ENCODE measurements at places on chromosomes 2 and 18. TPM values are rescaled to one million over a fixed set of nuclear protein-coding genes. Genes with fewer than 3 reads are reported as not detected.

- no peaks in the 10 kb centered on the region for H3K36me3 ChIP-seq
- H3K27ac ChIP-seq, result no peak overlapping the region
- no peaks in the 10 kb centered on the region for H3K27me3 ChIP-seq
- no peak overlapping the region for H3K4me3 ChIP-seq
- H3K4me1 ChIP-seq, result no peaks in the 10 kb centered on the region
These were observed 2016.1 kb upstream of the PIK3C3 start for GRCh38 chr18:39938676-39939608.

DNA sequence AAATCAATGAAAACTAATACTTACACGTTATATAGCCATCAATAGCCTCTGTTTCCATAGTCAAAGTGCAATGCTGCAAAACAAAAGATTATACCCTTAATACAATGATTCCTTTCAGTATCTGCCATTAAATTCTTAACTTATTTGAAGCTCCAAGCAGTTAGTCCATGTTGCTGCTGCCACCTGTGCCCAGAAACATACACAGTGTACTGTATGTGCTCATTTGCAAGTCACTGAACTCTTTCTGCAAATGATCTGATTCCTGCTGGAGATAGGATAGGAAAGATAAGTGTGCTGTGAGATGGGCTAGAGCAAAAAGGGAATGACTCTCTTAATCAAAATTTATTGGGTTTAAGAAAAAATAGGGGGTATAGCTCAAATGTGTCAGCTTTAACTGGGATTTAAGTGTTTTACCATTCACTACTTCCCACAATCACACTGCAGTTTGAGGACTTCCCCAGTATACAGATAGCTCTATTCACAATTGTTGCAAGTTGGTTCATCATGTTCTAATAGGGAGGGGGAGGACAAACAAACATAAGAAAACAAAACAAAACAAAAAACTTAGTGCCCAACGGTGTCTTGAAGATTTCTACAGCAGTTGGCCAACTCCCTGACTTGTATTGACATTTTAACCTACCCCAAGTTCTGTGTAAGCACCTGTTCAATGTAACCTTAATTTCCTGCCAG is 2.7 kb downstream of the IKZF2 start:
- peaks cover 32% of the 10 kb centered on the region for H3K4me1 ChIP-seq
- peak overlapping the region; percentile 47 for H3K4me3 ChIP-seq
- no peak for DNase-seq
- H3K27me3 ChIP-seq, result no peaks in the 10 kb centered on the region
- H3K27ac ChIP-seq, result peak overlapping the region; percentile 41

Gene SERPINB10
- total RNA-seq, result not detected

Gene DSC3
- 5.1 TPM for total RNA-seq

- no peak overlapping the region for H3K27ac ChIP-seq
- H3K27me3 ChIP-seq, result no peaks in the 10 kb centered on the region
- DNase-seq, result no peak
- no peaks in the 10 kb centered on the region for H3K36me3 ChIP-seq
These were observed 805.1 kb downstream of the RNF144A start for GRCh38 chr2:7722212-7722910.

DNA sequence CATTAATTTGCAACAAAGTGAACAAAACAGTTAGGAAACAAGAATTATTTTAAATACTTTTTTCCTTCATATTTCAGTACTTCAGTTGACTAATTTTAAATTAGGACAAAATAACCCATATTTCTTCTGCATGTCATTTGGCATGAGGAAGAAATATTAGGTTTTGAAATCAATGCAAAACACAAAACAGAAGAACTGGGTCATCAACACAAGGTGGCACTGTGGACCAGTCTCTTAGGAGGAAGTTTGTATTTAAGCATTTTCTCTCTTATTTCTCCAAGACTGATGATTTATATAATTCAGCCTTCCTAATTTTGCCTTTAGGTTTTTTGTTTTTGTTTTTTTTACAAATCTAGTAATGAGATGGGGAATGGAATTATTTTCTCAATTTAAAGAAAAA is 352.8 kb upstream of the KCNH7 start:
- no peak overlapping the region for H3K4me3 ChIP-seq
- no peaks in the 10 kb centered on the region for H3K4me1 ChIP-seq
- H3K27ac ChIP-seq, result no peak overlapping the region
- H3K27me3 ChIP-seq, result no peaks in the 10 kb centered on the region
- H3K36me3 ChIP-seq, result no peaks in the 10 kb centered on the region
- DNase-seq, result peak; percentile 26

Gene C2orf80
- total RNA-seq, result not detected

DNA sequence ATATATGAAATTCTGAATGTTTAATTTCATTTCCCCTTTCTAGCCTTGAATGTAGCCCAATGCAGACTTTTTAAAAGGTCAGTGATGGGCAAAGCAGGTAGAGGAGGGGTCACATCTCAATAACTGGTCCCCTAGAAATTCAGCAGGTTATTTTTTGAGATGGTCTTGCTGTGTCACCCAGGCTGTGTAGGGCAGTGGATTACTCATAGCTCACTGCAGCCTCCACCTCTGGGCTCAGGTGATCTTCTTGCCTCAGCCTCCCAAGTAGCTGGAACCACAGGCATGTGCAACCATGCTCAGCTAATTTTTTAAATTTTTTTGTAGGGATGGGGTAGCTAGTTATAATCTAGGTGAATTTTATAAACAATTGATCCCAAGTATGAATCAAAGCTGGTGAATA is 8.8 kb downstream of the IAH1 start:
- H3K27me3 ChIP-seq, result no peaks in the 10 kb centered on the region
- no peaks in the 10 kb centered on the region for H3K4me1 ChIP-seq
- H3K4me3 ChIP-seq, result no peak overlapping the region
- no peak for DNase-seq
- no peak overlapping the region for H3K27ac ChIP-seq
- H3K36me3 ChIP-seq, result peaks cover 55% of the 10 kb centered on the region

DNA sequence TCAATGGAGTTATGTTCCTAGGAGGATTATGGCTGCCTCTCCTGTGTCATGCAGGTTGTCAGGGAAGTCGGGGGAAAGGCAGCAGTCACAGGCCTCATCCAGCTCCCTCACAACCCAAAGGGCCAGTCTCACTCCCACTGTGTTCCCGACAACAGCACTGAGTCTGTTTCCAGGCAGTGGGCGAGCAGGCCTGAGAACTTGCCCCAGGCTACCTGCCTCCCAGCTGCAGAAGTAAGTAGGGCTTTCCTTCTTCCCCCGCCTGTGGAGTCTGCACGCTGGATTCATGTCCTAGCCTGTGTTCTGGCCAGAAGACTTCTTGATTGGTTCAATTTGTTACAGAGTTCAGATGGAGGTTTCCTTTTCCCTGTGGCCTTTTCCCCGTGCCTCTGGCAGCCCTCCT is 8.2 kb upstream of the ZNF638 start:
- no peak for DNase-seq
- H3K27ac ChIP-seq, result no peak overlapping the region
- no peaks in the 10 kb centered on the region for H3K4me1 ChIP-seq
- H3K4me3 ChIP-seq, result no peak overlapping the region

- peaks cover 25% of the 10 kb centered on the region for H3K27me3 ChIP-seq
- peak overlapping the region; percentile 18 for H3K4me3 ChIP-seq
- H3K36me3 ChIP-seq, result no peaks in the 10 kb centered on the region
- H3K4me1 ChIP-seq, result peaks cover 6% of the 10 kb centered on the region
- no peak overlapping the region for H3K27ac ChIP-seq
These were observed 42.1 kb upstream of the ITSN2 start for GRCh38 chr2:24402242-24403097.

DNA sequence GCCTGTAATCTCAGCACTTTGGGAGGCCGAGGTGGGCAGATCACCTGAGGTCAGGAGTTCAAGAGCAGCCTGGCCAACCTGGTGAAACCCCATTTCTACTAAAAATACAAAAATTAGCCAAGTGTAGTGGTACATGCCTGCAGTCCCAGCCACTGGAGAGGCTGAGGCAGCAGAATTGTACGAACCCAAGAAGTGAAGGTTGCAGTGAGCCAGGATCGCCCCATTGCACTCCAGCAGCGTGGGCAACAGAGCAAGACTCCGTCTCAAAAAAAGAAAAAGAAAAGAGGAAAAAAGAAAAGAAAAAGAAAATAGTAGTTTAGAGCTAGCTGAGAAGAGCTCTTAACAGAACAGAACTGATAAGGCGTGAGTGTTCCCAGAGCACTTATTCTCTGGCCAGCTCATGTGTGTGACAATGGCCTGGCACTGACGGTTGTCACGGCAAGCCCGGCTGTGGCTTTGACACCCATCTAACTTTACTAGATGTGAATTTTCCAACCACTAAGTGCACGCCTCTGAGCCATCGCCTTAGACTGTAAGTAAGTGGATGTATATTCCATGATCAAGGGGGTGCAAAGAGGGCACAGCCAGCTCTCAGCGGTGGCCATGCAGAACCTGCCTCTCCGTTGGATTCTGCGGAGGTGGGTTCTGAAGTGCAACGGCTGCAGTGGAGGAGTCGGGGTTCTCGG is 80.0 kb downstream of the ZNF516 start:
- no peaks in the 10 kb centered on the region for H3K27me3 ChIP-seq
- H3K27ac ChIP-seq, result peak overlapping the region; percentile 21
- no peak overlapping the region for H3K4me3 ChIP-seq
- H3K4me1 ChIP-seq, result no peaks in the 10 kb centered on the region
- no peaks in the 10 kb centered on the region for H3K36me3 ChIP-seq

Gene BMP10
- total RNA-seq, result not detected

DNA sequence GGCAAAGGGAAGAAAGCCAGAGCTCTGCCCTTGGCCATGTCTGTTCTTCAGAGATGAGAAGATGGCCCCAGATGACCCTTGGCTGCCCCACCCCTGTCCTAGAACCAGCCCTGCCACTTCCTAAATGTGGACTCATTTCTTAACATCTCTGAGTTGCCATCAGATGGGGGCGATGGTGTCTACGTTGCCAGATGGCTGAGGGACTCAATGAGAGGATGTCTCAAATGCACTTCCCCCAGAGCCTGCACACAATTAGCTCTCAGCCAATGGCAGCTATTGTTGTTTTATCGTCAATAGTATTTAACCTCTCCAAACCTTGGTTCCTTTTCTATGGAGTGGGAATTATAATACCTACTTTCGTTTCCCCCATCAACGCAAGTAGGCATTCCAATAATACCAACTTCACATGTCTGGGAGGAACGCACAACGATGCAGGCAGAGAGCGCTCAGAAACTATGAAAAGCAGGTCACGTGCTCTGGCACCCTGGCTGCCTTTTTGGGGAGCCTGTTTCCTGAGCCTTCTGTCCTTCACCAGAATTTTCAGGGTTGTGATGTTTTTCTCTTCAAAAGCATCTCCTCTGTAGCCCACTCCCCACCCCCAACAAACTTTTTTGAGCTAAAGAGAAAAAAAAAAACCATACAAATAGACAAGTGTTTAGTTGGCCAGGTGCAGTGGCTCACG is 100.3 kb downstream of the MCFD2 start:
- no peak overlapping the region for H3K4me3 ChIP-seq
- no peak overlapping the region for H3K27ac ChIP-seq
- no peak for DNase-seq
- no peaks in the 10 kb centered on the region for H3K27me3 ChIP-seq
- peaks cover 58% of the 10 kb centered on the region for H3K4me1 ChIP-seq
- H3K36me3 ChIP-seq, result no peaks in the 10 kb centered on the region

DNA sequence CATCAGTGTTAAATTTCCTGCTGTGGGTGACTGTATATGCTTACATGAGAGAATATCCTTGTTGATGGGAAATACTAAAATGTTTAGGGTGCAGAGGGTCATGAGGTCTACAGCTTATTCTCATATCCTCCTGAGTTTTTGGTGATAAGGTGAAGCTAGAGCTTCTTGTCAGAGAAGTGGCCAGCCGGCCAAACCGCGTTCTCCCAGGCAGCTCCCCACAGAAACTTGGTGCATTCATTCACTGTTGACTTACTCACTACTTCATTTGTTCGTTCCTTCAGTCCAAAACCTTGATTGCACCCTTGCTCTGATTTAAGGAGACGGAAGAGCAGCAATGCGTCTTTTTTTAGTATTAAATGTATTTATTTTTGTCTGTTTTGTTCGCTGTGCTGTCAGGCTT is 8.7 kb downstream of the SNED1 start:
- DNase-seq, result no peak
- H3K27ac ChIP-seq, result no peak overlapping the region
- H3K36me3 ChIP-seq, result no peaks in the 10 kb centered on the region
- H3K4me1 ChIP-seq, result peaks cover 40% of the 10 kb centered on the region
- no peaks in the 10 kb centered on the region for H3K27me3 ChIP-seq

Gene PLB1
- 2.3 TPM for total RNA-seq

DNA sequence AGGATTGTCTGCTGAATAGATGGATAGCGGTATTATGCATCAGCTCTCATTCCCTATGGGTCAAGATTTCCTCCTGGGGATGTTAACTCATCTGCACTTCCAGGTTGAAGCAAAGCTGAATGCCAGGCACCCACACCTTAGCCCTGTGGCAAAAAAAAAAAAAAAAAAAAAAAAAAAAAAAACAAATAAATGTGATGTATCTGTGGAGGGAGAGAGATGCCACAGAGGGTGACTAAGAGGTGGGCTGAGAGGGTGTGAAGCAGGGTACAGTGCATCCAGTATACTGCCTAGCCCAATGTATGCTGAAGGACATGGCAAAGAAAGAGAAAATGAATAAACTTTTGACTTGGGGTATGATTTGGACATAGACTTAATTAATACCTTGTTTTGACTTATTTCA is 91.4 kb downstream of the COPS8 start:
- DNase-seq, result no peak
- H3K27me3 ChIP-seq, result no peaks in the 10 kb centered on the region
- H3K36me3 ChIP-seq, result no peaks in the 10 kb centered on the region
- H3K4me3 ChIP-seq, result no peak overlapping the region
- no peak overlapping the region for H3K27ac ChIP-seq

DNA sequence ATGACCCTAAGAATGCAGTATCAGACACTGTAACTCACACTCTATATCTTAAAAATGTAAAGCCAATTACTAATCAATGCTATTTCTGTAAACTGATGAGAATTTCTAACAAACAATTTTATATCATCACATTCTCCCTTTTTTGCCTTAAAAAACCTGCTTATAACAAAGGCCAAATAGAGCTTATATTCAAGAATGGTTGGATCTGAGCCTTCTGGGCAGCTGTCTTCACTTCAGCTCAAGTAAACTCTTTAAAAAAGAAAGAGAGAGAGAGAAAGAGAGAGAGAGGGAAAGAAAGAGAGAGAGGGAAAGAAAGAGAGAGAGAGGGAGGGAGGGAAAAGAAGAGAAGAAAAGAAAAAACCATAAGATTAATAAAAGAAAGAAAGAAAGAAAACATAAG is 231.8 kb downstream of the KCNE4 start:
- no peak overlapping the region for H3K27ac ChIP-seq
- DNase-seq, result no peak
- no peaks in the 10 kb centered on the region for H3K27me3 ChIP-seq
- H3K4me3 ChIP-seq, result no peak overlapping the region
- no peaks in the 10 kb centered on the region for H3K36me3 ChIP-seq
- H3K4me1 ChIP-seq, result no peaks in the 10 kb centered on the region

Gene KCNIP3
- total RNA-seq, result 35.1 TPM

DNA sequence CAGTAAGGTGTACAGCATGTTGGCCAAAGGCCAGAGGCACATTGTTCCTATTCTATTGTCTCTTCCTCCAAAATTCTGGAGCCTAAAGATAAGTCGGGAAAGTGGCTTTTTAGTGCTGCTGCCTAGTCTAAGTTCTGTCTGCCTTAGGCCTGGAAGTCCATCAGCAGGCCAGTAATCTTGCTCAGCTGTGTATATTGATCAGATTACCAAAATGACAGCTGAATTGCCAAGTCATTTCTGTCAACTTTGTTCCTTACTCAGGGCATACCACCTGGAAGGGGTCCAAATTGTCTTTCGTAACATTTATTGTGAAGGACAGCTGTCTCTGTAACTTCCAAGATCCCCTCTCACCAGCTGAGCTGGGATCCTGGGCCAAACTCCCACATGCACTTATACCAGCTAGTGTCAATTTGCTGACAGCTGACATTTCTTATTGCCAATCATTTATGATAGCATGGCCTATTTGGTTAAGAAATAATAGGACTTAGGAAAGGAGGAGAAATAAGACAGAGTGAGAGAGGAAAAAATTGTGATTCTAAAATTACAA is 116.8 kb upstream of the FSHR start:
- no peak for DNase-seq
- H3K27ac ChIP-seq, result no peak overlapping the region
- H3K4me3 ChIP-seq, result no peak overlapping the region

Data from tibial nerve (tissue), 4 donors.